ENCODE measurements at places on chromosomes 5 and 9.

DNA sequence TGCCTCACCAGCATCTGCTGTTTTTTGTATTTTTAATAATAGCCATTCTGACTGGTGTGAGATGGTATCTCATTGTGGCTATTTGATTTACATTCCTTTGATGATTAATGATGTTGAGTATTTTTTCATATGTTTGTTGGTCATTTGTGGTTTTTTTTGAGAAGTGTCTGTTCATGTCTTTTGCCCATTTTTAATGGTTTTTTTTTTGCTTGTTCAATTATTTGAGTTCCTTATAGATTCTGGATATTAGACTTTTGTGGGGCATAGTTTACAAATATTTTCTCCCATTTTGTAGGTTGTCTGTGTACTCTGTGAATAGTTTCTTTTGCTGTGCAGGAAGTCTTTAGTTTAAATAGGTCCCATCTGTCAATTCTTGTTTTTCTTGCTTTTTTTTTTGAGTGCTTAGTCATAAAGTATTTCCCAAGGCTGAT is 148.1 kb downstream of the NPR3 start:
- no peak for DNase-seq

DNA sequence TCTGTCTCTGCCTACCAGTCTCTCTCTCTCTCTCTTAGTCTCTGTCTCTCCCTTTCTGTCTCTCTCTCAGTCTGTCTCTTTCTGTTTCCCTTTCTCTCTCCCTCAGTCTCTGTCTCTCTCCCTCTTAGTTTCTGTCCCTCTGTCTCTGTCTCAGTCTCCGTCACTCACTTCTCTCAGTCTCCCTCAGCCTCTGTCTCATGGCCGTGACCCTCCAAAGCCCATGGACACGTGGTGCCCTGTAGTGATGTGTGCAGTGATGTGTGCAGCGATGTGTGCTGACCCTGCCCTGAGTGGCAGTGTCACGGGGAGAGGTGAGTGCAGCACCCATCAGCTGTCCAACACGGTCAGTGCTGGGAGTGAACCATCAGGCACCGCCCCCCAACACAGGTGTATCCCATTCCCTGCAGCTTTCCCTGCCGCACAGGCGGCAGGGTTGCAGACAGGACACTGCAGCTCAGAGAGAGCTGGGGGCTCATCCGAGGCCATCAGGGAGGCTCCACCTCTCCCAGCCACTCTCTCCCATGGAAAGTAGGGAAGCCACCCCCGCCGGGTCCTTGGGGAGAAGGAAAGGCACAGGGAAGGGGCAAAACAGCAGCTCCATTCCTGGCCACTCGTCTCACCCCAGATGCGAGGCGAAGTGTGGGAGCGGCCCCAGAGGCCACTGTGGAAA is 794 bp upstream of the LRRC14B start:
- no peak for DNase-seq

DNA sequence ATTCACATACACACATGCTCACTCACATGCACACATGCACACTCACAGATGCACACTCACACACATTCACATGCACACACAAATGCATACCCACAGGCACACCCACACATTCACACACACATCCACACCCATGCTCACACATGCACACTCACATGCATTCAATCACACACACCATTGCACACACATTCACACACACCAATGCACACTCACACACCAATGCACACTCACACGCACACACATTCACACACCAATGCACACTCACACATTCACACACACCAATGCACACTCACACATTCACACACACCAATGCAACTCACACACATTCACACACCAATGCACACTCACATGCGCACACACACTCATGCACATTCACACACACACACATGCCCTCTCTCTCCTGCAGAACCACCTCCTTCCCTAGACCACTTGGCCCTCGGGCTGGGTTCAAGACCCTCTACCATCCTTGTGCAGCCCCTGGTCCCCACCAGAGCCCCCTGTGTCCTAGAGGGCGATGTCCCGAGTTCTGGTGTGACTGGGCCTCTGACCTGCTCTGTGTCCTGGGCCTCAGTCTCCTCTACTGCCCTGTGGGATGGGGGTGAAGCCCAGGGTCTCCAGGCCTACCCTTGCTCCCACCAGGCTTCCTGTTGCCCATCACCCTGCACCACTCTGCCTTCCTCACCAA is 139.0 kb downstream of the OLFM1 start:
- no peak for DNase-seq

DNA sequence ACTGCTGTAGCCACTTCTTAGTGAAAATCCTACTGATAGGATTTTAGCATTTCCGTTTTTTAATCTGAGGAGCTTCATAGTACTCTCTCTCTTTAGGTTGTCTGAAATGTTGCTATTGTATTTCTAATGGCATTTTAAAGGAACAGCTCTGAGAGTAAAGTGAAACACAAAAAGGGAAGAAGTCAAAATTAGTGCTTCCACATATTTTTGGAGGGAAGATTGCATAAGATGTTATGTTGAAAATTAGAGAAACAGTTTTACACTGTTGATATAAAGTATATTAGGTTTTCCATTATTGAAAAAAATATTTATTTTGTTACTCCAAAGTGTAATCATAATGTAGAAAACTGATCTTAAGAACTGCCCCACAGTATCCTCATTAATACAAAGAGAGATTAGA is 525.1 kb downstream of the TAF11L14 start:
- no peak for DNase-seq

DNA sequence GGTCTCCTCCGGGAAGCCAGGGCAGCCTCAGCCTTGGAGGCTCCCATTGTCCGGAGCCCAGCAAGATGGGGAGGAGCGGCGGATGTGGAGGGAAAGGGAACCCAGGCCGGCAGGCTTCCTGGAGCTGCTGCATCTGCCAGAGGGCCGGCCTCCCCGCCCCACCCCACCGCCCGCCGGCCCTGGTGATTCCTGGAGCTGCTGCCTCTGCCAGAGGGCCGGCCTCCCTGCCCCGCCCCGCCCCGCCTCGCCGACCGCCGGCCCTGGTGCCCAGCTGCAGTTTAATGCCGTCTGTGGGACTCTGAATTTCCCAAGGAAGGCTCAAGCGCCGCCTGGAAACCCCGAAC is 31.6 kb downstream of the EXD3 start:
- DNase-seq, result no peak

DNA sequence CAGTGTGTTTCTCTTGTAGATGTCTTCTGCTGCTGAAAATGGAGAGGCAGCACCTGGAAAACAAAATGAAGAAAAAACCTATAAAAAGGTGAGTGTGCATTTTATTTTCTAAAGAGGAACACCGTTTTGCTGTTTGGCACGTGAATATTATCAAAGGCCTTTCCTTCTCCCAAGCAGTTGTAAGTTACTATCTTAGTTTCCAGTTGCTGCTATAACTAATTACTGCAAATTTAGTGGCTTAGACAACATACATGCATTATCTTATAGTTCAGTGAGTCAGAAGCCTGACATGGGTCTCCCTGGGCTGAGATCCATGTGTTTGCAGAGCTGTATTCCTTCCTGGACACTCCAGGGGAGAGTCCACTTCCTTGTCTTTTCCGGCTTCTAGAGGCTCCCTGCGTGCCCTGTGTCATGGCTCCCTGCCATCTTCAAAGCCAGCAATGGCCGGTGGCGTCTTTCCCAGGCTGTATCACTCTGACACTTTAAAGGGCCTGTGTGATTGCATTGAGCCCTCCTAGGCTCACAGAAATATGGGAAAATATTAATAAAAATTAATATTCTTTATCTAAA is 117.6 kb downstream of the PIP5K1B start:
- no peak for DNase-seq

DNA sequence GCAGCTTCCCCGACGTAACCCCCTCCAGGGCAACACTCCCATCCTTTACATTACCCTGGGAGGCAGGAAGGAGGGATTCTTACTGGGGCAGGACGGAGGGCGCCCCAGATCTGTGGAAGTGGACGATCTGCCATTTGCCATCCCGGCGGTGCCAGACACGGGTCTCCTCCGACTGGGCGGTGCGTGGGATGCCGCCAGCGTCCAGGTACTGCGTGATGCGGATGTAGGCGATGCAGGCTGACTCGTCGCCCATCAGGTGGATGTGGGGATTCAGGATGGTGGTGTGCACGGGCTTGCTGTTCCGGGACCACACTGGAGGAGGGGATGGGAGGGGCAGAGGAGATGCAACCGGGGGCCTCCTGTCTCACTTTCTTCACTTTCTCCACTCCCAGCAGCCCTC is 33.0 kb downstream of the SLC6A7 start:
- DNase-seq, result no peak

DNA sequence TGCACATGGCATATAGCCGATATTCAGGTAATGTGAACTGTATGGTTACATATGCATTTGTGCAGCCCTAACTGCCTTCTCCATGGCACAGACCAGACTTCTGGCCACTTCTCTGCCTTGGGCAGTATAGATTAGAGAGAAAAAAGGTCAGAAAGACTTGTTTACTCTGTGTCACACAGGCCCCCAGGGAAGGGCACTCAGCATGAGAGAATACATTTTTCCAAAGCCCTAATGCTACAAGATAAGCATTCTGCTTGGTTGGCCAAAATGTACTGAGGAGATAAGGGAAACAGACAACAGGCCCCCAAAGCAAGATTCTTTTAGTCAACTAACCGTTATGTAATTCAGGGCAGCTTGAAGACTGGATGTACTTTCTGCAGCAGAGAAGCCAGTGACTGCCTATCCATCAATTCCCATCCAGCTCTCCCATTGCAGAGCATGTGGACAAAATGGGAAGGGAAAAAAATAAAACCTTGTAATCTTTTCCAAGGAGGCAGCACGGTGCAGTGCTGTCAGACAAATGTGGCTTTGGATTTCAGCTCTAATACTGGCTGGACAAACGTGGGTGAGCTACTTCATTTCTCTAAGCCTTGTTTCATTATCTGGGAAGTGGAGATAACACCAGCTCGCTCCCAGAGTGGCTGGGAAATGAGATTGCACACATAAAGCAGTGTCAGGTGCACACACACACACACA is 205.9 kb downstream of the NSG2 start:
- DNase-seq, result no peak

DNA sequence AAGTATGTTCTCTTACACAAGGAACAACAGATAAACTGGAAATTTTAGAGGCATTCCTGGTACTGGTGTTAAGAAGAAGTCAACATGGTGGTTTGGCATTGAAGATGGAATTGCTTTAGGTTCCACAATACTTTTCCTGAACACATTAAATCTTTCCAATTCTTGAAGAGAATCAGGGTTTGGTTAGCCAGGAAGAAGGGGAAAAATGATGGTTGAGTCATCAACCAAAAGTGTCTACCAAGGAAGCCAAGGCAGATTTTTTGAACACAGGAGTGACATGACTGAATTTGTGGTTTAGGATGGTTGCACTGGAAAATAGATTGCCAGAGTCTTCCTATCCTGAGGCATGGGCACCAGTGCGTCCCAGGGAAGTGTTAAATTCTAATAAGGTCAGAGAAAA is 433.4 kb downstream of the TMEM38B start:
- DNase-seq, result no peak

GRCh38 chr5:89265511-89266179 is 382.7 kb upstream of the MEF2C start:
- DNase-seq, result no peak

GRCh38 chr9:134811673-134812342 is 68.8 kb upstream of the FCN2 start:
- DNase-seq, result no peak

GRCh38 chr9:112115109-112115508 is 60.0 kb downstream of the SUSD1 start:
- no peak for DNase-seq

DNA sequence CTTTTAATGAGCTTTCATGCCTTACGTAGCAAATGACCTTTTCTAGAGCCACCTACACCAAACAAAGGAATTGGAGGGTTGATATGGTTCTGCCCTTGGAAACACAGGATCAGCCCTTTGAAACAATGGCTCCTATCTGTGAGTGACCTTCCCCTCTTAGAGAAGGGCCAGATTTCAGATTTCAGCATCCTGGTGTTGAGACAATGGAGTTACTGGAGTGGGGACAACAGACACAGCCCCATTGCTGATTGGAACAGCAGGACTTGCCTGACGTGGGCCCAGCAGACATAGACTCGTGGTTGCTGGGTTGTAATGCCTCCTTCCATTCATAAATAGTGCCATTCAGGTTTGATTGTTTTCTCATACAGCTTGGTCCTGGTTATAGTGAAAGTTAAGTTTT is 96.0 kb downstream of the GALNT10 start:
- no peak for DNase-seq

- no peak for DNase-seq
These were observed 102.2 kb downstream of the PARP8 start for GRCh38 chr5:50768634-50769033.

DNA sequence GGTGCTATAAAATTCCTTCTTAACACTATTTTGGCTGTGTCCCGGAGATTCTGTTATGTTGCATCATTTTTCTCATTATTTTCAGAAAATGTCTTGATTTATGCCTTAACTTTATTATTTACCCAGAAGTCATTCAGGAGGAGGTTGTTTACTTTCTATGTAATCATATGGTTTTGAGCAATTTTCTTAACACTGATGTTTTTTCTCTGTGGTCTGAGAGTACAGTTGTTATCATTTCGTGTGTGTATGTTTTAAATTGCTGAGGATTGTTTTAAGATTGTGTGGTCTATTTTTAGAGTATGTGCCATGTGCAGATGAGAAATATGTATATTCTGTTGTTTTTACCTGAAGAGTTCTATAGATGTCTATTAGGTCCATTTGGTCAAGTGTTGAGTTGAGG is 498.1 kb upstream of the ZNF608 start:
- DNase-seq, result no peak

DNA sequence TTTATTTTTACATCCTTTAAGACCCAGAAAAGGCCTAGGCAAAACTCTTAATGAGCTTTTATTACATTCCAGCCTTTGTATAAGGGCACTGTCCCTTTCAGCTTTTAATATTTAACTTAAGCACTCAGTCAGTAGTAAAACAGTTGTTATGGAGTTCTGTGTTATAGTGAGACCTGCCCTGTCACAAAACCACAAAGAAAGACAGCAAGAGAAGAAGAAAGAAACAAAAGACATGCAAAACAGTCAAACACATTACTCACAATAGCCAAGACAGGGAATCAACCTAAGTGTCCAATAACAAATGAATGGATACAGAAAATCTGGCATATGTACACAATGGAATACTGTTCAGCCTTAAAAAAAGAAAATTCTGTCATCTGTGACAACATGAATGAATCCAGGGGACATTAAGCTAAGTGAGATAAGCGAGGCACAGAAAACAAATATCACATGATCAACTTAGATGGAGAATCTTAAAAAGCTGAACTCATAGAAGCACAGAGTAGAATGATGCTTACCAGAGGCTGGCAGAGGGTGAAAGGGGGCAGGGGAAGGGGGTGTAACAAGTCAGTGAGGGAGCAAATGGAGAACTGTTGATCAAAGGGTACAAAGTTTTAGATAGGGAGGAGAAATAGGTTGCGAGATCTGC is 63.8 kb upstream of the CCNG1 start:
- DNase-seq, result no peak

GRCh38 chr9:119137479-119137878 is 231.8 kb downstream of the BRINP1 start:
- DNase-seq, result no peak

GRCh38 chr5:68254810-68255209 is 39.3 kb downstream of the PIK3R1 start:
- DNase-seq, result no peak

- DNase-seq, result no peak
These were observed 225.4 kb upstream of the PPP1R2B start for GRCh38 chr5:156624686-156625085.
